ENCODE measurements at places on chromosomes 16 and 17.

GRCh38 chr17:76531486-76532038, 5.9 kb downstream of the CYGB start:
- no peak for DNase-seq

DNA sequence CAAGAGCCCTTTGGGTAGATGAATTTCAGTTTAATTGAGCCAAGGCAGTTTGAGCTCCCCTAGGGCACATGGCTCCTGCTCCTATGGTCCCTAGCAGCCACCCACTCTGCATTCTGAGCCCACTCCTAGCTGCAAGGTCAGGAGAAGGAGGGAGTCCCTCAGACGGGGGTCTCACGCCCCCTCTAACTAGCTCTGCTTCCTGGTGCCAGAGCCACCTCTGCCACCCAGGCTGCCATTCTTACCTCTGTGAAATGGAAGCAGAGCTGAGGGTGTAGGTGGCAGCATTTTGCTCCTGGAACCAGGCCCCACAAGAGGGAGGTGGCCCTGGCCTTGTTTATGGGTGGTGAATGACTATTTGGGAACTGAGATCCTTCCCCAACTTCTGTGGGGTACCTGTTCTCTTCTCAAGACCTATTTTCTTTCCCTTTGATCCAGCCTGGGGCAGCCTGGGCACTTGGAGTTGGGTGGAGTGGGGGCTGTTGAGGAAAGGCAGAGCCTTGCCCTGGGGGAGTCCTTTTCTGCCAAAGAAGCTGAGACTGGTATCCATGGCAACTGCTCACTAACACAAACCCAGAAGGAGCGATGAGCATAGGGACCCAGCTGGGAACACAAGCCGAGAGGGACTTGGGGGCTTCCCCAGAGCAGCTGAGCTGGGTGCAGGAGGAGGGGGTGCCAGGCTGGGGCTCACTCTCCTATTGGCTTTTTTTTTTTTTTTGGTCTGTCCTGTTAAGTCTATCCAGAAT, 4.8 kb downstream of the SPNS2 start:
- no peak for DNase-seq

DNA sequence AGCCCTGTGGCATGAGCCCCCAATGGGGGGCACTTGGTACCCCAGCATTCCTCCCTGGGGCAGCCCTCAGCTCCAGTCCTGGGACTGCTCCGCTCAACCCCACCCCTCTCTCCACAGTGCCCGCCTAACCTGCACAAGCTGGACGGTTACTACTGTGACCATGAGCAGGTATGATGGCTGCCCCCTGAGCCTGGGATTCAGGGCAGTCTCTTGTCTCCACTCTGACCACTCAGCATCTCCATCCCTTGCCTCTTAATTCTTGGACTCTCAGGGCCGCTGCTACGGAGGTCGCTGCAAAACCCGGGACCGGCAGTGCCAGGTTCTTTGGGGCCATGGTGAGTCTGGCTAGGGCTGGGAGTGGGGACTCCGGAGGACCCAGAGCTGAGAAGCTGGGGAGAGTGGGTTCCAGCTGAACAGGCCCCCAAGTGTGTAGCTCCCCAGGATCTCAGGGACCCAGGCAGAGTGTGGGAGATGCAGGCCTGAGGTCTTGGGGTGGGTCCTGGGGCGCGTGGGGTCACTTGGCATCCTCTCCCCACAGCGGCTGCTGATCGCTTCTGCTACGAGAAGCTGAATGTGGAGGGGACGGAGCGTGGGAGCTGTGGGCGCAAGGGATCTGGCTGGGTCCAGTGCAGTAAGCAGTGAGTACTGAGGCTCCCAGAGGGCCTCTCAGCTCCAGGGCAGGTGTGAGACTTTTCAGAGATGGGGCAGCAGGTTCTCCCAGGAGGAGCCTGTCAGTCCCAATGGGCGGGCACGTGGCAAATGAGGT, 18.0 kb downstream of the ADAM11 start:
- no peak for DNase-seq

GRCh38 chr16:27401768-27402568, at the start of gene IL21R:
IL21R (plus strand) TSS chr16:27402174; CDS start chr16:27430072, 27,898 bp downstream.
- DNase-seq: peak; percentile 46

DNA sequence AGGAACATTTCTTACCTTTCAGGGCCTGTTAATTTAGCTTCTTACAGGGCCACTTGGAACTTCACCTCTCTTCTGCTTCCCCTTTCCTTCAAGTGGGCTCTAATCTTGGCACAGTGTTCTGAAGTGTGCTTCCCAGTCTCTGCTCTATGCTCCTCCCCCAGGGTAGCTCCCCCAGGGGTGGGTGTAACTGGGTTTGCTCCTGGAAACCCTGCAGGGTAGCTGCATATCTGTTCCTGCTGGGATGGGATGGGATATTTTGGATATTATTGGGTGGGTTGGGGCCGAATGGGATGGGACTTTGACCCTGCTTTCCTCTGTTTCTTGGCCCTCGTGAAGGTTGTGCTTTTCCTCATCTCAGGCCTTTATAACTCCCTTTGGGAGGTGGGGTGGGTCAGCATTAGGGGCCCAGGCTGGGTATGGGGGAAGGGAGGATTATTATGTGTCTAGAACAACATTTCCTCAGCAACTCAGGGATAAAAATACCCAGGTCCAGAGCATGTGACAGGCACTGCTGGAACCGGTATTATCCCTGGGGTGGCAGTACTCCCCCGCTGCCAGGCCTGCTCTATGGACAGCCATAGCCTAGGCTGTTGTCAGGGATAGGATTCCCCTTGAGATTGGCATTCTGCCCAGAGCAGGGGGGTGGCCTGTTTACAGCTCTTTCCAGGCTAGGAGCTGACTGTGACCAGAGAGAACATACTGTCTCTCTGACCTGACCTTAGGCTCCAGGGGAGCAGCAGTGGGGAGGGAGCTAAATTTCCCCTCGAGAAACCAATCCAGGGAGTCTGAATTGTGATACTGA, 5.0 kb downstream of the NFE2L1 start:
- DNase-seq: no peak

DNA sequence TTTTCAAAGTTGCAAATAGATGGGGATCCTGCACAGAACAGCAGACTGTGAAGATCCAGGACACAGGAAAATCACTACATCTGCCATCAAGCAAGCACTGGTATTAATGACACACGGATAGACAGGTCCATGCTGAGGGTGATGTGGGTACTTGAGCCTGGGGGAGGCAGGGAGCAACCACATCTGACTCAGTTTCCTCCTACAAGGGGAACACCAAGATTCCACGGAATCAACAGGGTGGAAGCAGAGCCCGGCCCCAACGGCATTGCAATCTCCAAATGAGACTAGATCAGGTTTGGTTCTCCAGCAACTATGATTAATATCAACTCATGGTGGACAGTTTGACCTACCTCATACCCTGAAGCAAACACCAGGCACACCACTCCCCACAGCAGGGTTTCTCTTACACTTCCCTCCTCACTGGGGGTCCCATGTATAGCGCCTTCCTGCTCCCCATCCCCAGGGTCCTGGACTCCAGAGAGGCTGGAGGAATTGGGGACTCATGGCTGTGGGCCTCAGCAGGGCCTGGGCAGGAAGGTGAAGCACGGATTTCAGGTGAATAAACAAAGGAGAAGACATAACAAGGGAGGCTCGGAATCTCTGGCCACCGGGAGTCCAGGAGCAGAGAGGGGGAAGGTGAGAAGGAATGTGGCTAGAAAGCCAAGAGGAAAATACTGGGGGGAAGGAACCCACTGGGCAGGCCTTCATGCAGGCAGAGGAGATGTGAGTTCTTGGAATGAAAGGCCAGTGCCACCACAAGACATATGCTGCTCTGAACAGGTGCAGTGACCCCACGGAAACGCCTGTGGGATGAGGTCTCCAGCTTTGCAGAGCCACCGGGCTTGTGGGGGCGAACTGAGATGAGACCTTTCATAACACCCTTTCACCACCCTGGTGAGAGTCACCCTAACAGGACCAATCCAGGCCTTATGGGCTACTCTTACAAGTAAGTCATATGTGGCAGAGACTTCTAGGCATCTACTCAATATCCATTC, 29.5 kb upstream of the PIK3R6 start:
- no peak for DNase-seq

GRCh38 chr16:75965504-75966374, 239.4 kb upstream of the CPHXL start:
- DNase-seq: no peak

GRCh38 chr17:77231076-77231871, 90.5 kb downstream of the SEC14L1 start:
- DNase-seq: no peak

DNA sequence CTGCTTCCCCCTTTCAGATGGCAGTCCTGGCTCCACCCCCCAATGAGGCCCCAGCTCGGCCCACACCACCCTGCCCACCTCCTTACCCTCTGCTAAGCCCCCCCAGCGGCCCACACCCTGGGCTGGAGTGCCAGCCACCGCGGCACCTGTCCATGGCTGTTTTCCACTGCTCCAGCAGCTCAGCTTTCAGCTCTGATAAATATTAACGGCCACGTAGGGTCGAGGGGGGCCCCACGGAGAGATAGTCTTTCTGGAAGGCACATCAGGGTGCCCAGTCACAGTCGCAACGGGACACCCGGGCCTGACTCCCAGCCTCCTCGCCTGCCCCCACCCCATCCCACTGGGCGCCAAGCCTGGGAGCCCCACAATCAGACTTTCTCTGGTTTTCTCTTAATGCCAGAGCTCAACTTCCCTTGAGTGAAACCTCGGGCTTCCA, 46.5 kb upstream of the CIBAR2 start:
- no peak for DNase-seq
